ENCODE measurements at places on chromosomes 5 and 9. TPM values are rescaled to one million over a fixed set of nuclear protein-coding genes. Genes with fewer than 3 reads are reported as not detected.

SLIT3 gene
- total RNA-seq = 0.10 TPM

TMEFF1 gene
- total RNA-seq = 10.7 TPM

NDOR1 gene
- total RNA-seq = 8.3 TPM

BRINP1 gene
- total RNA-seq = not detected

SCGB3A2 gene
- total RNA-seq = not detected

QRFP gene
- not detected for total RNA-seq

CDO1 gene
- 0.65 TPM for total RNA-seq

BTNL3 gene
- total RNA-seq = not detected

BTNL8 gene
- not detected for total RNA-seq
